ENCODE measurements at places on chromosomes 7 and 10. TPM values are rescaled to one million over a fixed set of nuclear protein-coding genes. Genes with fewer than 3 reads are reported as not detected.
A peak's percentile ranks its signal among the peaks of the same experiment; 100 is the strongest.

- peak; percentile 69 for DNase-seq
These were observed 9.4 kb downstream of the HACD1 start for GRCh38 chr10:17607603-17608332.

DNA sequence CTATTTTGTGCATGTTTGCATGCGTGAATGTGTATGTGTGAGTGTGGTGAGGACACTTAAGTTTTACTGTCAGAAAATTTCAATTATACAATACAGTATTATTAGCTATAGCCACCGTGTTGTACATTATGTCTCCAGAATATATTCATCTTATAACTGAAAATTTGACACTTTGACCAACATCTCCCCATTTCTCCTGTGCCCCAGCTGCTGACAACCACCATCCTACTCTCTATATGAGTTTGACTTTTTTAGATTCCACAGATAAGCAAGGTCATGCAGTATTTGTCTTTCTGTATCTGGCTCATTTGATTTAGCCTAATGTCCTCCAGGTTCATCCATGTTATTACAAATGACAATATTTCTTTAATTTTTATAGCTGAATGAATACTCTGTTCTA lies 195.0 kb downstream of the GPR37 start:
- DNase-seq = no peak

TYW1 gene
- 15.2 TPM for total RNA-seq

DNA sequence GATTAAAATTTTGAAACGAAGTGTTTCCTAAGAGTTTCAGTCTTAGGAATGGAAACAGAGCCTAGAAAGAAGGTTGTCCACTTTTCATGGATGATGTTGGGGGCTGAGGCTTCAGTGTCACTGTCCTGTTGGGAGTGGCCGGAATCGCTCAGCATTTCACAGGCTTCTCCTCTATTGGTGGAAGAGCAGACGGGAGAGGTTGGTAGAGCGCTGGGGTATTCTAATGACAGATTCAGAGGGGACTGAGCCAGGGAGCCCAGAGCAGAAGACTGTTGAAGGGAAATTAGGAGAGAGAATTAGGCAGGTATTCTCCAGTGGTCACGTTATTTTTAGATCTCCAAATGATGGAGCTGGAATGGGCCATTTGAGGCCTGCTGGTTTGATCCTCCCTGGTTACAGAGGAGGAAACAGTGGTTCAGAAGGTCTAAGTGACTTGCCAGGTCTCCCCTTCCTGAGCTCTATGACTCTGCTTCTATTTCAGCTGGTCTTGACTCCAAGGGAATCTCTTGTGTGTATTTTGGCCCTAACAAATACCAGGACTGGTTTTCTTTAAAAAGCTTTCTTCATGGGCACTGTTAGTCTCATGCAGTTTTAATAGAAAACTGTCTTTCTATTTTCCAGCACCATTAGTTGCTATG lies 35.7 kb upstream of the EEPD1 start:
- no peak for DNase-seq

TSPAN33 gene
- total RNA-seq = not detected

- no peak for DNase-seq
These were observed 101.4 kb upstream of the GLI3 start for GRCh38 chr7:42338231-42338915.

DNA sequence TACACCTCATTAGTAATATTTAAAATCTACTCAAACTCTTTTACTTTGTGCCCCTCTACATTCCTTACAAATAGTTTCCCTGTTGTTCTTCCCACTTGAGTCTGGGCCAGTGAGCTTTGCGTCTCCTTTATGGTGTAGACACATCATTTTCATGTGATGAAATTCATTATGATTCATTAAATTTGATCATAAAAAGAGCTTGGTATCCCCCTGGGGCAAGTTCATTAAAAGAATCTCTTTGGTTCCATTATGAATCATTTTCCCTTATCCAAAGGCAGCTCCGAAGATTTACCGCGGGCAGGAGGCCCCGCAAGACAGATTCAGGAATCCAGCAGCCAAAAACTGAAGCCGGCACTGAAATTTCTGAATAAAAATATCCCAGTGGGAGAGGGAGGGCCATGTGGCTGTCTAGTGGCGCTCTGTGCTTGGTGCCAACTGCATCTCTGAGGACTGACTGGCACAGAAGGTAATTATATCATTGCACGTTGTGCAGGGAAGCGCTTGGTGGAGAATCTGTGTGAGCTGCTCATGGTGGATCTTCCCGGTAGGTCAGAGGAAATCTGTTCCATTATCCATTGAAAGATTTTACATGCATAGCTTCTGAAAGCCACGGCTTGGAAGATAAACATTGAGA lies 151.4 kb upstream of the PITRM1 start:
- no peak for DNase-seq

DNA sequence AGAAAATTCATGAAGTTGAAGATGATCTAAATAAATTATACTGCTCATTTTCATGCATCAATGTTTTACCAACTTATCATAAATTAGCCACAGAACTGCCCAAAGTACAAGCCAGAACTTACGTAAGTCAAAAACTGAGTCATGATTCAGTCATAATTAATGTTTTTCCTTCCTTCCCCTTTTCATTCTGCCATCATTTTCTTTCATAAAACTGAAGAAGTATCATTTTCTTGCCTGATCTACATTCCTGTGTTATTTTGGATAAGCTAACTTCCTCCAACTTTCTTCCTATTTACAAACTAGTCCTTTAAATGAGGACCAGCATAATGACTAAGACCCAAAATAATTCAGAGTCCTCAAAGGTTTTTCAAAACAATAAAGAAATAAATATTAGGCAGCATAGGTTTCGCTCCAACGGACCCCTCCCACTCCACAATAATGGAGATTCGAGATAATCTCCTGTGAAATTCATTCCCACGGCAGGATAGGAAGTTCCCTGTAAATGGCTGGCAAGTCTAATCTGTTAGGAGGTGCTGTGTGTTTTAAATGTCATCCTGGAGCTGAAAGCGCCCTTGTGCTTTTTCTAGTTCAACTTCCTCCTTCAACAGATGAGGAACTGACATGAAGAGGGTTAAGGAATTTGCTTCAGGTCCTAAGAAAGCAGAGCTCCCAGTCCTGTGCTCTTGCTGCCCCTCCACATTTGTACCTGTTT lies 218.9 kb downstream of the DOCK4 start:
- DNase-seq = peak; percentile 83

GRCh38 chr7:130951303-130951975 lies 217.4 kb upstream of the KLF14 start:
- no peak for DNase-seq

- no peak for DNase-seq
These were observed 72.2 kb upstream of the IL6 start for GRCh38 chr7:22654831-22655230.

CTBP2 gene
- total RNA-seq = 128 TPM

GRCh38 chr10:119867317-119867716 lies 5.3 kb downstream of the MCMBP start:
- no peak for DNase-seq

DKK1 gene
- 200 TPM for total RNA-seq

DNA sequence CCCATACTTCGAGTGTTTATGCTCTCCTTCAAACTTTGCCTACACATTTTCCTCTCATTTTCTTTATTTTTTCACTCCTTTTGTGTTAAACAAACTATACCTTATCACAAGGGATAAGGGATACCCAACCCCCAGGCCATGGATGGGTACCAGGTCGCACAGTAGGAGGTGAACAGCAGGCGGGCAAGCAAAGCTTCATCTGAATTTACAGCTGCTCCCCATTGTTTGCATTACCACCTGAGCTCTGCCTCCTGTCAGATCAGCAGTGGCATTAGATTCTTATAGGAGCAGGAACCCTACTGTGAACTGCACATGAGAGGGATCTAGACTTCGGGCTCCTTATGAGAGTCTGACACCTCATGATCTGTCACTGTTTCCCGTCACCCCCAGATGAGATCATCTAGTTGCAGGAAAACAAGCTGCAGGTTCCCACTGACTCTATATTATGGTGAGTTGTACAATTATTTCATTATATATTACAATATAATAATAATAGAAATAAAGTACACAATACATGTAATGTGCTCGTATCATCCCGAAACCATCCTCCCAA lies 28.5 kb downstream of the ZC3HC1 start:
- no peak for DNase-seq

NPC1L1 gene
- not detected for total RNA-seq

DNA sequence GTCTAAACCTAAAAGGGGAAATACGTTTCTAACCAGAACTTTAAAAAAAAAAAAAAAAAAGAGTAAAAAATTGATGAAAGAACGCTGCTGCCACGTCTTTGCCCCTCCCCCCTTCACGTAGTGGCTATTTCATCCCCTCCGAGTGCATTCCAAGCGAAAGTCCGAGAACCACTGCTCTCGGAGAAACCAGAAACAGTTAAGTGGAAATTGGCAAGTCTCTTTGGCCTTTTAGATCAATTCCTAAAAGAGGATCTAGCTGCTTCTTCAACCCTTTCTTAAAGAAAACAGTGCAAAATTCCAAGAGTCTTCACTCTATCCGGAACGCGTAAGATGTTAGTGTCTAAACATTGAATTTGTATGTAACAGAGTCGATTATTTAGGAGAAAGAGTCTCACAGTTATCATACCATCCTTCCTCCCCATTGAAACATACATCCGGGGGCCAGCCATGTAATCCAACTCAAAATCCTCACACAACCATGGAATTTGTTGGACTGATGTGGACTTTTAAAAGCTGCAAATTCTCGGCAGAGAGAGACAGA lies 1.1 kb downstream of the P4HA1 start:
- peak; percentile 75 for DNase-seq

NRF1 gene
- 20.3 TPM for total RNA-seq

- DNase-seq = no peak
These were observed 56.7 kb downstream of the MTPN start for GRCh38 chr7:135920478-135920877.

MALSU1 gene
- 62.6 TPM for total RNA-seq

- no peak for DNase-seq
These were observed 327.1 kb downstream of the GPR158 start for GRCh38 chr10:25501912-25502311.

DNA sequence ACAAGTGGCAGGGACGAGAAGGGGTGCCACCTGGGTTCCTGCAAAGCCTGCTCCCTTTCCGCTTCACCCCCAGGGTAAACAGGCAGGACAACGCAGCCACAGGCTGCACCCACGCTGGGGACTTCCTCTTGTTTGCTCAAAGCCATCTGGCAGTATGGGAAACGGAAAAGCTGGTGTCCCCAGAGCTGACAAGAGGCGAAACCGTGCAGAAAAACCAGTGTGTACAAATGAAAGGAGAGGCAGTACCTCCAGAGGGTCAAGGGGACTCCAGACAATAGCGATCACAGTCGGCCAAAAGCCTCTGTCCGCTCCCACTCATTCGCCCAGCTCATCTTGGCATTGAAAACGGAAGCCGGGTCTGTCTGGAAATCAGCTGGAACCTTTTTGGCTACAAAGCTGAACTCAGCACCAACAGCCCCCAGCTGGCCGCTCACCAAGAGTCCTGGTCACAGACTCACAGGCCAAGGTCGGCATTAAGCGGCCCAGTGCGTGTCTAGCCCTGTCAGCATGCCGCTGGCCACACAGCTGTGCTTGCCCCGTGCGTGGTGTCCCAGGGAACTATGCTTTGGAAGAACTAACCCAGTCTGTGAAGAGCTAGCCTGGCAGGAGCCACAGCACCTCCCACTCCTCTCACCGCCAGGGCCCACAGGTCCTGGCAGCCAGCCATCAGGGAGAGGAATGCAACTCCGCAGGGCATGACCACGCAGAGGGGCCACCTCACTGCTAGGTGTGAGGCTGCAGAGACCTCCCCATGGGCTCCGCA lies 10.4 kb downstream of the TNS3 start:
- DNase-seq = no peak

LIPF gene
- not detected for total RNA-seq

- DNase-seq = no peak
These were observed 138.0 kb downstream of the AUTS2 start for GRCh38 chr7:69736126-69736810.

GRCh38 chr10:110613996-110614495 lies 30.1 kb upstream of the RBM20 start:
- DNase-seq = no peak

ASNS gene
- total RNA-seq = 15.0 TPM

GPR15LG gene
- total RNA-seq = not detected

GRCh38 chr7:137335814-137336213 lies 7.7 kb downstream of the PTN start:
- DNase-seq = no peak

DNA sequence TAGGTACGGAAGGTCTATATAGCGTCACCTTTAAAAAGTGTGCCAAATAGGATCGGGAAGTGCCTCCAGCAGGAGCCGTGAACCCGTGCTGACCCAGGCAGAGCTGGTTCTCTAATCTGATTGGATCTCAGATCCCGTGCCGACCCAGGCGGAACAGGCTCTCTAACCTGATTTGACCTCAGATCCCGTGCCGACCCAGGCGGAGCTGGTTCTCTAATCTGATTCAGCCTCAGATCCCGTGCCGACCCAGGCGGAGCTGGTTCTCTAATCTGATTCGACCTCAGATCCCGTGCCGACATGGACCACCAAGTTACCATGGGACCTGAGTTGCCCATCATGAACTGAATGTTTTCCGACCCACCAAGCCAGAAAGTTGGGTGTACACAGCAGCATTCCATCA lies 463.9 kb downstream of the PTPRN2 start:
- DNase-seq = no peak

- peak; percentile 57 for DNase-seq
These were observed 24.0 kb upstream of the INPP5F start for GRCh38 chr10:119701861-119702260.

PNPLA8 gene
- total RNA-seq = 17.6 TPM

ITGB8 gene
- 6.5 TPM for total RNA-seq

ABCB1 gene
- 13.4 TPM for total RNA-seq

- DNase-seq = no peak
These were observed 73.6 kb downstream of the CCSER2 start for GRCh38 chr10:84401854-84402611.

TMEM130 gene
- not detected for total RNA-seq

LOXL4 gene
- total RNA-seq = 1.4 TPM

HOXA3 gene
- total RNA-seq = 12.0 TPM

- no peak for DNase-seq
These were observed 33.5 kb downstream of the FIGNL1 start for GRCh38 chr7:50416527-50417182.

TNS3 gene
- 59.8 TPM for total RNA-seq
